SHP77 treated with DMSO at 0.1 percent for 48 hours (cell line): ENCODE measurements at places on chromosomes 6 and 20.

- DNase-seq, result no peak
Measured at GRCh38 chr6:160990847-160991405, 643 bp upstream of the MAP3K4 start.

DNA sequence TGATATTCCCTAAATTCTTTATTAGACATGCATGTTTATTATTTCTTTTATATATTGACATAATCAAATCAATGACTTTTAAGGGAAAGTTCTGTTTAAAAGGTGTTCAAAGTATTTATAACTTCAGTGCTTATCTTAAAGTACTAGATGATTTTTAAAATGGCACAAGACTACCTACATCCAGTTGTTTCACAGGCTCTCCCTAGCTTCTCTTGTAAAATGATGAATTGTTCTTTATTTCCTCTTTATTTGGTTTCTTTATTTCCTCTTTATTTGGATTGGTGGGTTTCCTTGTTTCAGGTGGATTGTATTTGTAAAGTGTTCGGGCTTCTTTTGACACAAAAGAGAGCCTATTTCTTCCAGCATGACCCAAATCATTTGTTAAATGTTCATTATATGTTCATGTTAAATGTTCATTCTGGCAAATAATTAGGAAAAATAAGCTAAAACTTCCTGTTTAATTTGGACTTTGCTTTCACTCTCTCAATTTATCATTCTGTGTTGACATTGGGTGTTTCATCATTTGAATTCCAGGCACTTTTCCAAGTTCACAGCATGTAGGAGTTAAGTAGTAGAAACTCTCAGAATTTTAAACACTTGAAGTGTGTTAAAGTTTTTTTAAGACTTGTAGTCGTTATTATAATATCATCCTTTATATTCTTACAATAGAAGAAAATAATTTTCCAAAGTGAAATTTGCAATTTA, 24.6 kb downstream of the MLIP start:
- DNase-seq, result no peak

DNA sequence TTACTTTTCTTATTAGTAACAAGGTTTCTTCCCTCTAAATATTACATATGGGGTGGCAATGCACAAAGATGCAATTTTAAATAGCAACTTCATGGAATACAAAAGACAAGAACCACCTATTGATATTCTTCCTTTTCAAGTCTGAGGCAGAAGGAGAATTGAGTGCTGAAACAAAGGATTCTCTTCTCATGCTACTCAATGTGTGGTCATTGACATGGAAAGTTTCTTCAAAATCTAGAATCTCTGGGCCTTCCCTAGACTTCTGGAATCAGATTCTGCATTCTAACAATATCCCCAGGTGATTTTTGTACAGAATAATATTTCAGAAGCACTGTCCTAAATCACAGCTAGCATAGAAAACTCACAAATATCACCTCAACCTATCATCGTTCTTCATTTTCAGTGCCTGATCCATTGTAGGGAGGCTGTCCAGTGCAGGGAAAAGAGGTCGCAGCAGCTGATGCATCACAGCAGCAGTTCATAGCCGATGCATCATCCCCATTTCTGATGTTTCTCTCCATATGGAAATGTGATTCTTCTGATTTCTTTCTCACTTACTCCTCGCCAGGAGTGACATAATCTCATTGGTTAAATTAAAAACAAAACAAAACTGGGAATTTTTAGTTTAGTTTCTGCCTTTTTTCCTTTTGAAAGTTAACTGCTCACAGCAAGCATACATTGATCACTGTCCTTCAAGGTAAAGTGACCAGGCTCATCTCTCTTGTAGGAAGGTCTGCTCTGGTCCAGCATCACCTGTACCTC, 139.5 kb upstream of the FAM83B start:
- DNase-seq, result no peak

DNA sequence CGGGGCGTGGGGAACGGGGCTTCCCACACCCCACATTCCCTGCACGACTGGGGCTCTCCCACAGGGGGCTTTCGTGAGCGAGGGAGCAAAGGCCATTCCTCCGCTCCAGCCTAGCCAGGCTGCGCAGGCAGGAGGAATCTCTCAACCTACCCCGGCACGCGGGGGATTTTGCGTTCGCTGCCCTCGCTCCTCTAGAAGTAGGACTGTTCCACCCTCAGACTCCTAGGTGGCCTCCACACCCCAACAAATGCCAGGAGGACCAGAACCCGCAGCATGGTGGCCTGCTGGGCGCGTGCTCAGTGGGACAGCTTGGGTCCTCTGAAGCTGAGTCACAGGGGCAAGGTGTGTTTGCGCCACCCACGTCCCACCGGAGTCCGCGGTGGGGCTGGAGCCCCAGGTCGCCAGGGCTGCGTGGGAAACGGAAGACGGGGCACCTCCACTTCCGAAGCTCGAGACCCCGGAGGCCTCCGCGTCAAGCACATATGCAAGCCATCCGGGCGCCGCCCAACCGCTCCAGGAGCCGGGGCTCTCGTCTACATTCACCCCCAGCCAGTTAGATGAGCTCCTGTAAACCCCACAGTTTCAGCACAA, 1938.5 kb upstream of the DEFB115 start:
- no peak for DNase-seq

GRCh38 chr6:161744211-161745067, 470.6 kb upstream of the AGPAT4 start:
- no peak for DNase-seq

GRCh38 chr6:158110986-158111385, 57.1 kb downstream of the SERAC1 start:
- DNase-seq, result no peak

DNA sequence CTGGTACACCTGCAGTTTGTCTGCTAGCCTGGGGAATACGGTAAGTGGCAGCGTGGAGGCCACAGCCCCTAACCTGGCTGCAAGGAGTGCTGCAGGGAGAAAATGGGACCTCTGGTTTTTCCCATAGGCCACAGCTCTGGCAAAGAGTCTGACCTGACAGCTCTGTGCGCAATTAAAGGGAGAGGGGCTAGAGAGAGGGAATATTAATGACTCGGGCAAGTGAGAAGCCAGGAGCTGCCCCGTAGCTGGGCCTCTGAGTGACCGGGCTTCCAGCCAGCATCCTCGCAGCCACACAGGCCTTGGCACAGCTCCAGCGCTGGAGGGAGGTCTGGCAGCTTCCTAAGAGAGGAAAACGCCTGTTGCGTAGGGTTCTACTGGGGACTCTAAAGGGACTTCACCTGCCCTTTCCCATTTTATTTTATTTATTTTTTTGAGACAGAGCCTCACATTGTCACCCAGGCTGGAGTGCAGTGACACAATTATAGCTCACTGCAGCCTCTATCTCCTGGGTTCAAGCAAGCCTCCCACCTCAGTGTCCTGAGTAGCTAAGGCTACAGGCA, 18.2 kb upstream of the OCSTAMP start:
- peak; percentile 88 for DNase-seq

- no peak for DNase-seq
Measured at GRCh38 chr6:110902091-110902490, 27.5 kb downstream of the AMD1 start.

DNA sequence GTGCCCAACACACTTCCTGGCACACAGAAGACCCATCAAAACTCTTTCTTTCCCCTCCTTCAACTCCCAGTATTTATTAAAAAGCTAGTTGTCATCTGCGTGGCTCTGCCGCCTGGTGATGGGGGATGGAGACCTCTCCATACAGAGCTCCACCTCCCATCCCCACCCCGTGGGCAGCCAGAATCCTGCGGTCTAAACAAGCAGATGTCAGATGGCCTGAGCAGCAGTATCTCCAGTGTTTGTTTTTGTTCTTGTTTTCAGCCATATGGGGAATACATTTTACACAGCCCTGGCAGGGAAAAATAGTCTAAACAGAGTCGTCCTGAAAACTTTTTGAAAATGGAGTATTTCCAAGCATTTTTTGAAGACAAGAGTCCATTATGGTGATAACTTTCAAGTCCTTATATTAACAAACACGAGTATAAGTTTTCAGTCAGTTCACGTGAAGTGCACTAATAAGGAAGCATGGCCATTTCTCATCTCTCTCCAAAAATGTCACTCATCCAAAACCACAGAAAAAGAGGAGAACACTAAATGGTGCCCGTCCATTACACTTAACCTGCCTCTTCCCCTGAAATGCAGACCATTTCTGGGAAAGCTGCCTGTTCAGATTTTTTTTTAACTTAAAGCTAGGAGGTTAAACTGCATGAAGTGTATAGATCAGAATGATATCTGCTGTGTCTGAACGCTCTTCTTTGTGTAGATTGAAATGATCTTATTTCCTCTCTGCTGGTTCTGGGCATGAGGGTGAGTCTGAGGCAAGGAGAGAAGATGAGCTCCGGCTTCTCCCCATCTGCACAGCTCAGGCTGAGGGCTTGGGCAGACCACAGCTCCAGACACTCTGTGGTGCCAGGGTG, 91.0 kb downstream of the TCP11 start:
- no peak for DNase-seq

GRCh38 chr6:41043151-41043550, 884 bp downstream of the TSPO2 start:
- DNase-seq, result no peak

DNA sequence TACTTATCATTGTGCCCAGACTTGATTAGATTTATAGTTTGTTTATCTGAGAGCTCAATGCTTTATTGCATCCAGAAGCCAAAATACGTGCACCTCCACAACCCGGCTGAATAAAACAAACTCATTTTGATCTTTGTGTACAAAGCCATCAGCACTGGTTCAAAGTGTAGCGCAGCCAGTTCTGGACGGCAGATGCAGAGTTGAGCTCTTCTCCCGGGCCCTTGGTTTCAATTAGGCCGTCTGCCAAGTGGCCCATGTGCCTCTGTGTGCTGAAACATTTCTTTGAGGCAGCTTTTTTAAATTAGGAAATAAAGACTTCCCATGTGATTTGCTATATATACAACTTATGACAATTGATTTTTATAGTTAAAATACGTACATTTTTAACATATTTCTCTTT, 96.2 kb upstream of the RSPO3 start:
- DNase-seq, result peak; percentile 50

DNA sequence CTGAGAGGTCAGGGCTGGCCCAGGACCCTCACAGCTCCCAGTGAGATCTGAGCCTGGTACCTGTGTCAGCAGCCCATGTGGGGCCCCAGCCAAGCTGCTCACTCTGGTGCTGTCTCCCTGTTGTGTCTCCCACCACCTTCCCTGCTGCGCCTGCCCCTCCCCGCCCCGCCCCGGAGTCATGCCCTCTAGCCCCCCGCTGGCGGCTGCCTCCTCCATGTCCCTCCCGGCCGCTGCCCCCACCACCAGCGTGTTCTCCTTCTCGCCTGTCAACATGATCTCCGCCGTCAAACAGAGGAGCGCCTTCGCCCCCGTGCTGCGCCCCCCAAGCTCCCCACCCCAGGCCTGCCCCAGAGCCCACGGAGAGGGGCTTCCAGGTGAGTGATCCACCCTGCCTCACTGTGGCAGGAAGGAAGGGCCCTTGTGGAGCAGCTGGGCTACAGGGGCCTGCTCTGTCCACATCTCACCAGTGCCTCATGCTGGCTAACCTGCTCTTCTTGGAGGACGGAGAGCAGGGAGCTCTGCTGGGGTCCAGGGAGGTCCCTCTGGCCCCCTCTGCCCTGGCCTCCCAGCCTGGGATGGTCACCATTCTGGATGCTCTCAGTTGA, 44.9 kb downstream of the CPXM1 start:
- DNase-seq, result no peak

DNA sequence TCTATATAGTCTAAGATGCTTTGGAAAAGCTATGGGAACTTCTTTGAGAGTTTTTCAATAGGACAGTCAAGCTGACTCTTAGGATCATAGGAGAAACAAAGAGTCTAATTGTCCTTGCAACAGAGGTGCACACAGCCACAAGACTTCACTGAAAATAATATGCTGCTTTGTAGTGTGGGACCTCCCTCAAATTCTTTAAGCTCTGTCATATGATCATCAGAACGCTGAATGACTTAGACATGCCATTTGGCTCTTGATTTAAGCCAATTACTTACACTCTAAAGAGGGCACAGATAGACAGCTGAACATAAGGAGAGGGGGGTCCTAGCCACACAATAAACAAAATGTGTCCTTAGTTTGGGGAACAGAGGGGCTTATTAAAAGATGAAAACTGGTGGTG, 818.7 kb upstream of the GJE1 start:
- no peak for DNase-seq

- no peak for DNase-seq
Measured at GRCh38 chr6:94680669-94681212, 896.6 kb upstream of the MANEA start.

GRCh38 chr6:11083491-11083890, 10.1 kb upstream of the SMIM13 start:
- no peak for DNase-seq

DNA sequence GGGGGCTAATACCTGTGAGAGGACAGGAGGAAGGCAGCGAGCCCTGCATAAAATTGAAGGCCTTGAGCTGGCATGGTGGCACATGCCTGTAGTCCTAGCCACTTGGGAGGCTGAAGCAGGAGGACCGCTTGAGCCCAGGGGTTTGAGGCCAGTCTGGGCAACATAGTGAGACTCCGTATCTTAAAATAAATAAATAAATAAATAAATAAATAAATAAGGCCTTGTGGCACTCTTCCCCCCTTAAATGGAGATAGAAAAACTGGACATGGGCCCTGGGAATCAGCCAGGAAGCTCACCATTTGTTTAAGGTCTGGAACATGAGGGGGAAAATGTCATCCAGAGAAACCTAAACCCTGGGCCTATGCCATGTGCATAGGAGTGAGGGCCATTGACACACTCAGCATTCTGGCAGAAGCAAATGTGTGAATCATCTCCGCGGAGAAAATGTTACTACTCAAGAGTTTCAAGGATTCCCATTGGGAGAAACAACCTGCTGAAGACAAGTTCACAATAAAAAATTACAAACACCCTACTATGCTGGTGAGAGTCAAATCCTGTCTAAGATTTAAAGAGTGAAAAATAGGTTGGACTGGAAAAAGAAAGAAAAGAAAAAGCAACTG, 51.9 kb upstream of the UBR2 start:
- no peak for DNase-seq

- DNase-seq, result no peak
Measured at GRCh38 chr6:33847078-33847477, 43.3 kb upstream of the MLN start.

DNA sequence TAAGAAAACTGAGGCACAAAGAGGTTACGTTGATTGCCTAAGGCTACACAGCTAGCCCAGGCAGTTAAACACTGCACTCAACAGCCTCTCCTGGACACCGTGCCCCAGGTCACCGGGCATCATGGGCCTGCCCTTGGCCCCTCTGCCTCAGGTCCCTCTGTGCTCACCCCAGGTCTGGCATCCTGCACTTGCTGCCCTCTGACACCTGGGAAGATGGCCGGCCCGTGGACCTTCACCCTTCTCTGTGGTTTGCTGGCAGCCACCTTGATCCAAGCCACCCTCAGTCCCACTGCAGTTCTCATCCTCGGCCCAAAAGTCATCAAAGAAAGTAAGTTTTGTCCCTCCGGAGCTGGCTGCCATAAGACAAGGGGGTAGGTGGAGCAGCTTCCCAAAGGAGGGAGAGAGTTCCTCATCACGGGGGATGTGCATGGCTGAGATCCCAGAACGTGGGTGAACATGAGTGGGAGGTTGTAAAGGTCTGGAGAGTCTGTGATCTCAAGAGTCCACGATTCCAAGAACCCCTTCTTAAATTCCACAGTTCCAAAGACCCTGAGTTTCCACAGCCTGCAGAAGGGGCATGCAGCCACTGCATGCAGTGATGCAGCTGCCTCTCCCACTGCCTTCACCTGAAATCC, 3.0 kb downstream of the BPIFB1 start:
- DNase-seq, result no peak

- DNase-seq, result no peak
Measured at GRCh38 chr20:10953437-10953836, 279.6 kb upstream of the JAG1 start.
